ENCODE measurements at places on chromosomes 5 and 9.
A peak's percentile ranks its signal among the peaks of the same experiment; 100 is the strongest.

- no peak for DNase-seq
Observed at GRCh38 chr5:57855831-57856230, 373.2 kb upstream of the ACTBL2 start.

DNA sequence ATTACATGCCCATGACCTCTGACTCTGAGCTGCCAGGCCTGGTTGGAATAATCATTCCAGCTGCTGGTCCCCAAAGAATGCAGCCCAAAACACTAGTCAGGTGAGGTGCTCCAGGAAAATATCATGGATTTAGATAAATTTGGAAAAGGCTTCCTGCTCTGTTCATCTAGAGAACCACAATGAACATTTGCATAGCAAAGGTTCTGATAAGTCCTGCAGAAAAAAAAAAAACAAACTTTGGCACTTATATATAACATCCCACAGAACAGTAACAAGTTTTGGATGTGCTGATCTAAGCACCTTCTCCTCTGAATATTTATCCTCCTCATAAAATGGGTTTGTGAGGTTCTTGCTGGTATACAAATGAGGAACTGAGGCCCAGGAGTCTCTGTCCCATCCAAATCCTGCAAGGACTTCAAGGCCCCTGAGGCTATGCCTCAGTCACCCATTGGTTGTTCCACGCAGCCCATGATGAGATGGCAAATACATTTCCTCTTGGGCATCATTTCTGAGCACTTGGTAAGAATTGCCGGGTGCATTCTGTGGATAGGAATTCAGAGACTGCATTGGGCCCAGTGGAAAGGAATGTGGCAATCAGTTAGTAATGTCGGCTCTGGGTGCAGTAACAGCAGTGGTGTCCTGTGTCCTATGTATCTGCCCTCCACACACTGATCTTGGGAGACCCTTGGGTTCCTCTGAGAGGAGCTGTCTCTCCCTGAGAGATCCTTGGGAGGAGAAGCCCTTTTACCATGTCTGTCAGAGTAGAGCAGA, 73.4 kb upstream of the ASS1 start:
- DNase-seq, result peak; percentile 35

- DNase-seq, result no peak
Observed at GRCh38 chr5:167014401-167015056, 1276.9 kb upstream of the WWC1 start.

GRCh38 chr9:89805571-89806292, 200.9 kb downstream of the GADD45G start:
- no peak for DNase-seq

DNA sequence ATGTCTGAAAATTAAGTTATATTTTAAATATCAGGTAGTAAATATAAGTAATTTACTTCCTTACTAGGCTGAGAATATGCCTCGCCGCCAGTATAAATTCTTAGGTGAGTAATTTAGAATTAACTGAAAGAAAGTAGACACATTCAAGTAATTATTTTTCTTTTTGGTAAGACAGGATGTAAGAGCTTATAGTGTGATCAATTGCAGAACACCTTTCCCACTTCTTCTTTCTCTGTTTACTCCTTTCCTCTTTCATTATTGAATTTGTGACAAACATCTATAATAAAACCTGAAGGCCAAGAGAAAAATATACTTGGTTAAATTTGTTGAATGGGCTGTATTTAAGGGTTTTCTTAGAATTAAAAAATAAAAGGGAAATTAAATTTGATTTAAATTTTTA, 195.1 kb upstream of the CDKN2B start:
- DNase-seq, result no peak

Measured in GM03348 (cell line).